Mesenteric fat pad (tissue), 1 donor: ENCODE measurements at places on chromosomes 1 and 21. TPM values are rescaled to one million over a fixed set of nuclear protein-coding genes. Genes with fewer than 3 reads are reported as not detected.

DNA sequence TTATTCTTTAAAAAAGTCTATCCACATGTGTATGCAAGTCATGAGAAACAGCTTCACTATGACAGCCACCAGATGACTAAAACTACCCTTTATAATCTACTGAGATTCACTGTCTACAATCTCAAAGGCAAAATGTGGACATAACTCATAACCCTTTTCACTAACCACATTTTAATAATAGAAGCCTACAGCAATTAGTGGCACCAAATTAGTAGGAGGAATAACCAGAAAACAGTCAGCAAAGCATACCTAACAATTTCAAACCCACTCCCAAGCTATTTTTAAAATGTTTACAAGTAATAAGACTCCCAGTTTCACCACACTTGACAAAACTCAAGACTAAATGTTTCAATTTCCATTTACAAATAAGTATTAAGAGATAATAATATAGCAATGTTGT, 442.9 kb downstream of the PTPRC start:
- no peak for DNase-seq

SKI gene
- 101 TPM for total RNA-seq

DNA sequence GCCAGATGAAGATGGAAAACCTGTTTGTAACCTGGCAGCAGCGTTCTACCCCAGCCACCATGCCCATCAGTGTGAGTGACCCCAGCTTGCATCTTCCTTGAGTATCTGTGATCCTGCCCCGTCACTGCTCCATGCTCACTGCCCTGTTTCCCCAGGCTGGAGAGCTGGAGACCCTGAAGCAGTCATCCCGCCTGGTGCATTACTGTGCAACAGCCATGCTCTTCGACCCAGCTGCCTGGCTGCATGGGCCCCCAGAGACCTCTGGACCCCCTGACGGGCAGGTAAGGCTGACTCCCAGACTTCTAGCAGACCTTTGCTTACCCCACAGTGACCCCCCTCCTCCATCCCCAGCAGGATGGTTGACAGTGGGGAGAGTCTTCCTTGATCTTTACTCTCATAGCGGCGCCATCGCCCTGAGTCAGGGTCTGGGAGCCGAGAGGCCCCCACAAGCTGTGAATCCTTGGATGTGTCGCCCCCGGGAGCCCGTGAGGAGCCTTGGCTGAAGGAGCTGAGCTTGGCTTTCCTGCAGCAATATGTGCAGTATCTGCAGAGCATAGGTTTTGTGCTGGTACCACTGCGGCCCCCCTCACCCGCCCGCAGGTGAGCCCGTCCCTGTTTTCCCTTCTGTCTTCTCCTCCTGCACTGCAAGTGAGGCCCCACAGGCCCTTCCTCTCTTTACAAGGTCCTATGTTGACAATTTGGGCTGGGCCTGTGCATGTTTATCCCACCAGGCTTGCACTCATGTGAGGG, 10.4 kb downstream of the HYI start:
- DNase-seq, result peak; percentile 74

PCSK9 gene
- 0.26 TPM for total RNA-seq

DNA sequence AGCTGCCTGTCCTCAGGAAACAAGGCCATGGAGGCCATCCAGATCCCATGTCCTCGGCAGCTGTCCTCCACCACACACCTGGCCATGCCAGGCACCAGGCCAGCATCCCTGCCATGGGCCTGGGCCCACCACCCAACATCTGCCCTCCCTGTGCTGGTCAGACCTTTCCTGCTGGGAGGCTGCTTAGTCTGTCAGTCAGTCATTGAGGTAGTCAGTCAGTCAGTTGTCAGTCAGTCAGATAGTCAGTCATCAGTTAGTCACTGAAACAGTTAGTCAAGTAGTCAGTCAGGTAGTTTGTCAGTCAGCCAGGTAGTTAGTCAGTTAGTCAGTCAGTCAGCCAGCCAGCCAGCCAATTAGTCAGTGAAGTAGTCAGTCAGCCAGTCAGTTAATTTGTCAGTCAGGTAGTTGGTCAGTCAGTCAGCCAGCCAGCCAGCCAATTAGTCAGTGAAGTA, 17.2 kb downstream of the KRTAP10-1 start:
- peak; percentile 33 for DNase-seq

DNM3 gene
- 5.1 TPM for total RNA-seq

GRCh38 chr1:158901623-158902022, 29.7 kb upstream of the PYHIN1 start:
- no peak for DNase-seq

DNA sequence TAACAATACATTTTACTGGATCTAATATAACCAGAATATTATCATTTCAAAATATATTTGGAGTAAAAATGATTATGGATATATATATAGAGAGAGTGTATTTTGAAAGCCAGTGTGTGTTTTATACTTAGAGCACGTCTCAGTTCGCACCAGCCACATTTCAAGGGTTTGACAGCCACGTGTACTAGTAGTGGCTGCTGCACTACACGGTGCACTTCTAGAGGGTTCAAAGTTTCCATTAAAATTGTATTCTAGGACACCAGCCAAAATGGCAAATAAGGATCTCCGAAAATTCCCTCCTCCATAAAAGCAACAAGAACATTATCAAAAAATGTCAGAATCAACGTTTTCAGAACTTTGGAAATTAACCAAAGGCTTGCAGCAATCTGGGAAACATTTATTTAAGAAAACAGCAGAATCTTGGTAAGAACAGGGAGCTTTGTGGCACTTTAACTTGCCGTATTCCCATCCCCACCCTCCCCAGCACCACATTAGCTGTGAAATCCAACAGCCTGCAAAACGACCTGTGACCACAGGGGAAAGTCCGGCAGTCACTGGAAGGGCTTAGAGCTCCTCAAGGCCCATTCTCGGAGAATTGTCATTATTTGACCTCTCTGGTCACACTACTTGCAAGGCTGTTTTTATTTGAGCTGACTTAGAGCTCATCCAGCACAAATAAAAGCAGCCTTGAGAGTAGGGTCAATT, 33.5 kb upstream of the MRPS6 start:
- DNase-seq, result no peak

PLA2G2D gene
- not detected for total RNA-seq

- DNase-seq, result no peak
Measured at GRCh38 chr1:39084191-39084590, 58.0 kb downstream of the NDUFS5 start.

DNA sequence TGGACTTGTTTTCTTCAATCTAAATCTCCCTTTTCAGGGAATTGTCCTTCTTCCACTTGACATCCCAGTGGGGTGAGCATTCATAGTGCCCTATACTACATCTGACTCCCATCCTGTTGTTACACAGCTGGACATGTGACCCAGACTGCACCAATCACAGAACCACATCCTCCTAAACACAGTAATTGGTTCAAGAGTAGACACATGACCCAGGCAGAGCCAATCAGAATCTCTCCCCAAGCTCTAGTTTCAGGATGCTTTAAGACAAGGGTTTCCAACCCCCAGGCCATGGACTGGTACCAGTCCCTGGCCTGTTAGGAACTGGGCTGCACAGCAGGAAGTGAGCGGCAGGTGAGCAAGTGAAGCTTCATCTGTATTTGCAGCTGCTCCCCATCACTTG, 5.6 kb upstream of the DDOST start:
- DNase-seq, result no peak

C1QB gene
- total RNA-seq, result 531 TPM

DNA sequence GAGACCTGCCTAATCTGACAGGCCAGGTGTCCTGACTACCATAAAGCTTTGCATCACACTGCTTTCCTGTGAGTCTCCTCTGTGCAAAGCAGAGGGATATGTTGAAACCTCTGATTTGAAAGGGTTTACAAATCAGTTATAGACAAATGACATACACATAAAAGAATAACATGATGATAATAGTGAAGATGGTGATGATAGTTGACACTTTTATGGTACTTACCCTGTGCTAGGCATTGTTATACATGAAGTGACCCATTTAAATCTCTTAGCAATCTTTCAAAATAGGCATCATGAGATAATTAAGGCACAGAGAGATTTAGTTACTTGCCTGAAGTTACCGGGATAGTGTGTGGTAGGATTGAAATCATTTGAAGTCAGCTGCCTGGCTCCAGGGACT, 34.1 kb upstream of the PKN2 start:
- DNase-seq, result no peak

LCE2B gene
- total RNA-seq, result not detected

DNA sequence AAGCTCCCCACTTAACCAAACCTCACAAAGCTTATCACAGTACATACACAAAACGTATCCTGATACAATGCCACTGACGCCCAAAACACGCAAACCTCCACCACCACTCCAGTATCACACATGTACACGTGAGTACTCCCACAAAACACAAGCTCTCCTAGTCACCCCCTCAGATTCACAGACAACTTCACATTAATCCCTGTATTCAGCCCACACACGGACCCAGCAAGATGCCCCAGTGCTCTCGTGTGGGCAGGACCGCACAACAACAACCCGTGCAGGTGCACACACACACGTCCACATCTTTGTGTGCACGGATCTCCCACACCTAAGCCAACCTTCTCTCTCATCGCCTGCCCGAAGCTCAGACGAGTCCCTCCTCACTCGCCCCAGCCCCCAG, 17.6 kb downstream of the PADI1 start:
- DNase-seq, result no peak

DNA sequence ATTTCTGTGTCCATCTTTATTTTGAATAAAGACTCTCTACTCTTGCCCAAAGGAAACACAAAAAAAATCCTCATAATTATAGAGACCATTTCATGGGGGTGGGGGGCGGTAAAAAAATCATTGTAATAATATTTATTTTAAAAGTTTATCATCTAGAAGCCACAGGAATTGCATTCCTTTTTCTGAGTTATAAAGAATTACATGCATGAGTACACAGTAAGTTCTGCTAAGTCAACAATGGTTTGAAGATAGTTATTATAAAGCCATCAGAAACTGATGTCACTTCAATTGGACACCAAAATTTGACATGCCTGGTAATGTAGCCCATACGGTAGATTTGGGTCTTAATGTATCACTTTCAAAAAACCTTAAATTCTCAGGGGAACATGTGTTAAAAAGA, 478.1 kb upstream of the NR5A2 start:
- no peak for DNase-seq

GRCh38 chr1:51708911-51709760, 92.2 kb downstream of the OSBPL9 start:
- no peak for DNase-seq

- peak; percentile 64 for DNase-seq
Measured at GRCh38 chr1:29457496-29458368, 221.4 kb downstream of the PTPRU start.

GBP5 gene
- total RNA-seq, result 2.1 TPM

GRCh38 chr1:119009312-119009655, 21.1 kb upstream of the TBX15 start:
- DNase-seq, result no peak

GRCh38 chr1:54581621-54582035, 33.6 kb downstream of the ACOT11 start:
- no peak for DNase-seq

GRCh38 chr1:107436552-107437241, 295.9 kb downstream of the NTNG1 start:
- no peak for DNase-seq

DNA sequence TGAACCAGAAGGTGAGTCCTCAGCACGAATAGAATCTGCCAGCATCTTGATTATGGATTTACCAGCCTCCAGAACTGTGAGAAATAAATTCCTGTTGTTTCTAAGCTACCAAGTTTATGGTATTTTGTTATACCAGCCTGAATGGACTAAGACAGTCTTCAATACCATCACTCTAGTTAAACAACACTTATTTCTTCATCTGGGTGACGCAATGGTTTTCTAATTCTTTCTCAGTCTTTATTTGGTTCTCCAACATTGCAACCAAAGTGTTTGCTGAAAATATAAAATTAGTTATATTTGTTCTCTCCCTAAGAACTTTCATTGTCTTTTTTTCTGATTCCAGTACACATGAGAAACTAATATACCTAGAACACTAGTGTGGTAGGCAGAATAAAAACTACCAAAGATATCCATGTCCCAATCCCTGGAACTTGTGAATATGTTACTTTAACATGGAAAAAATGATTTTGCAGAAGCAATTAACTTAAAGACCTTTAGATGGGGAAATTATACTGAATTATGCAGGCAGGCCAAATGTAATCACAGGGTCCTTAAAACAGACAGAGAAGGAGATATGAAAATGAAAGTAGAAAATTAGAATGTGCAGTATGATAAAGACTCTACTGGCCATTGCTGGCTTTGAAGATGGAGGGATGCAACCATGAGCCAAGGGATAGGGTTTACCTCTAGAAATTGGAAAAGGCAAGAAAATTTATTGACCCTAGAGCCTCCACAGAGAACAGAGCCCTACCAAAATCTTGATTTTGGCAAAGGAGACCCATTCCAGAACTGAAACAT, 1115.1 kb downstream of the PLA2G4A start:
- DNase-seq, result no peak

SH2D1B gene
- total RNA-seq, result 0.61 TPM

HSD3B2 gene
- total RNA-seq, result not detected

DNA sequence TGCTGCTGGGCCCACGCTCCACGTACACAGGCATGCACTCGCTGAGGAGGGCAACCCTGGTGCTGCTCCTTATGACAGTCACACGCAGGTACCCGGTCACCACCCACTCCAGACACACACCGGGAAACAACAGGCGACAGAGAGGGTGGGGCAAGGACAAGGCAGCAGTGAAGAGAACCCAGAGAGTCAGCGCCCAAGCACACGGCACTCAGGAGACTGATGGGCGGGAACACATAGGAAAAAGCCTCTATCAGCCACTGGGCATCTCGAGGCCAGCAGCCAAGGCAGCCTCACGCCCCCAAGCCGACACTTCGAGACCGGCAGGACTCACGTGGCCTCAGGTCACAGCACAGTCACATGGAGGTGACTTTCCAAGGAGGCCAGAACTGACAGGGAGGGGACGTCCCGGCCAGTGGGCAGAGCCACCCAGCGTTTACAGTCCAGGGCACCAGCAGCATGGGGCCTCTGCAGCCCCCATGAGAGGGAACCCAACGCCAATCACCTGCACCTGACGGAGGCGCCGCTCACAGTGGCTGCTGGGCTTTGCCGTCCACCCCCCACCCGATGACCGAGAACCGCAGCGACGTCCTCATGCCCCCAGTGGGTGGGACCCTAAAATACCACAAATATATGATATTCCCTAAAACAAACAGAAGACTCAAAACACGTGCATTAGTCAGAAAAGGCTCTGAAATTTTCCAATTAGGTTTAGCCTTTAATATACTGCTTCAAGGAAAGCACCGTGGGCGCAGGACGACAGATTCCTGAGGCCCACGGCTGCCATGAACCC, 19.7 kb downstream of the PTTG1IP start:
- DNase-seq, result no peak

CHODL gene
- total RNA-seq, result 1.7 TPM

GRCh38 chr1:58895559-58896145, 111.8 kb upstream of the JUN start:
- DNase-seq, result no peak
